ENCODE measurements at places on chromosomes 6 and 20.

DNA sequence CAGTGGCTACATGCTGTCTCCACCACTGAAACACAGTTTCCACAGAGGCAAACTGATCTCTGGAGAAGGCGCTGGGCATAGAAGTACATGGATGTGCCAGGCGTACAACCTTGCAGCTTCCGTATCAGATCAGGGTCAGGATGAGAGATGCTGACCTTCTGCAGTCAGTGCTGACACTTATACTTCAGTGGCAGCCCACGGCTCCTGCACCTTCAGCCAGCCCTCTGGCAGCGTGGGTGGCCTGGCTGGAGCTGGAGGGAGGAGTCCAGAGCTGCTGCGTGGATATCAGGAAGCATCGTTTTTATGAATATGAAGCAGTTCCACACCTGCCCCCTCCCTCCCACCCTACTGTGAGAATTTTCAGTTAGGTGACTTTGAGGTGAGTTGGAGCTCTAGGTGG, 149.3 kb downstream of the CFAP61 start:
- DNase-seq = no peak

GRCh38 chr20:58033026-58033536, 195.4 kb downstream of the ANKRD60 start:
- DNase-seq = no peak

- no peak for DNase-seq
These were observed 12.6 kb downstream of the ID4 start for GRCh38 chr6:19849755-19850154.

DNA sequence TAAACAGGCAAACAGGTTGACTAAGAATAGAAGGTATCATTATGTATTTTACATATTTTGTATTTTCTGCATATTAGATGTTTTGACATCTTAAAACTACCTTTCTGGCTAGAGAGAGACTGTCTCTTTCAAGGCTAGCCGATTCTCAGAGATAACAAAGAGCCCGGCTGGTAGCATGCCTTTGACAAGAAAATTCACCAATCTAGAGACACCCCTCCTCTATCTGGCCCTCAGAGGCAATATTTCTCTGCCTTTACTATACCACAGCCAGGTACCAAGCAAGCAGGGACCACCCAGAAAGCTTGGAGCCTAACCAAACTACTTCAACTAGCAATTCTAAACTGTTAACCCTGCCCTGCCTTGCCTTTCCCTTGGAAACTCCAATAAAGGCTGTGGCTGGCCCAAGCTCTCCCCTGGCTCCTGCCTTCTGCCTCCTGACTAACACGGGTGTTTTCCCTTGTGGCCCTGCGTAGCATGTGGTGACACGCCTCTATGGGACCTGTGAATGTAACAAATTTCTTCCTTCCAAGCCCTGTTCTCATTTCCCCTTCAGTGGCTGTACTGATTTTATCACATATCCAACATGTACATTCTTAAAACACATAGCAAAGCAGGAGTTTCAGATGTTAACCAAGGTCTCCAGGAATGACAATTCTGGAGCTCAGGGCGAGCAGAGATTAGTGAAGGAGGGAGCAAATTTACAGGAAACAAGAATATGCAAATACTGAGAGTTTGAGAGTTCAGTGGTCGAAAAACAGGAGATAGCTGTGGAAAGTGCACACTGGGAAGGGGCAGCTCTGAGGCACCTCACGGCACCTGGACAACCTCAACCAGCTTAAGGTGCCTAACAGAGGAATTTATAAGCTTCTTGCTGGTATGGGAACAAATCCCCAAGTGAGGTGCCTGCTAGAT, 120.8 kb downstream of the BACH2 start:
- DNase-seq = no peak

DNA sequence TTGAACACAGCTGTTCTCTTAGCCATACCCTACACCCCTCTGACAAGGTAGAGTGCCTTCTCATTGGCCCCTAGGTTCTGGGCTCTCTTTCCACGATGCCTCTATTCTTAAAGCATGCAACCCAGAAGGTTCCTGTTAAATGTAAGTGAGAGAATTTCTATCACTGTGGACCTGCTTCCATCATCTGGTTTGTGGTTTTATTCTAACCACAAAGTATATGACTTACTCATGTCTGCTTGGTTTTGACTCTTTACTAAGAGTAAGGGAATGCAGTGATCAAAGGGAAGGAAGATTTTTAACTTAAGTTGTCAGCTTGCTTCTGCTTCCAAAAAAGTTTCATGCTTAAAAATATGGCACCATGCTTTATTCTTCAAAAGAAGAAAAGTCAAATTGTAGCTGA, 80.2 kb downstream of the ANKEF1 start:
- no peak for DNase-seq

- DNase-seq = peak; percentile 47
These were observed 82.9 kb upstream of the FOXP4 start for GRCh38 chr6:41463062-41463930.

- no peak for DNase-seq
These were observed 34.5 kb downstream of the ABRACL start for GRCh38 chr6:139062932-139063646.

DNA sequence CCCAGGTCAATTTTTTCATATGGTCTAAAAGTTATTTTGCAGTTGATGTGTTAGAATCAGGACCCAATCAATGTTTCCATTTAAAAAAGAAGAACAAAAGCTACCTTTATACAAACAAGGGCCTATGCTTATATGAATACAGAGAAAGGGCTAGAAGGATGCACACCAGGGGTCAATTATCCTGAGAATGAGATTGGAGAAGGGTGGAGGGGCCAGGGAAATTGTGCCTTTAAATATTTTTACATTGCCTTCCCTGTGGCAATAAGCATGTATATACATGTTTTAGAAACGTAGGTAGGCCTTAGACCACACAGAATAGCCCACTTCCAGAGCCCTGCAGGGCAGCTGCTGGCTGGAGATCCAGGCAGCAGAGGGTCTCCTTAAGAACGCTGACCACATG, 12.7 kb downstream of the EXOC2 start:
- DNase-seq = no peak

DNA sequence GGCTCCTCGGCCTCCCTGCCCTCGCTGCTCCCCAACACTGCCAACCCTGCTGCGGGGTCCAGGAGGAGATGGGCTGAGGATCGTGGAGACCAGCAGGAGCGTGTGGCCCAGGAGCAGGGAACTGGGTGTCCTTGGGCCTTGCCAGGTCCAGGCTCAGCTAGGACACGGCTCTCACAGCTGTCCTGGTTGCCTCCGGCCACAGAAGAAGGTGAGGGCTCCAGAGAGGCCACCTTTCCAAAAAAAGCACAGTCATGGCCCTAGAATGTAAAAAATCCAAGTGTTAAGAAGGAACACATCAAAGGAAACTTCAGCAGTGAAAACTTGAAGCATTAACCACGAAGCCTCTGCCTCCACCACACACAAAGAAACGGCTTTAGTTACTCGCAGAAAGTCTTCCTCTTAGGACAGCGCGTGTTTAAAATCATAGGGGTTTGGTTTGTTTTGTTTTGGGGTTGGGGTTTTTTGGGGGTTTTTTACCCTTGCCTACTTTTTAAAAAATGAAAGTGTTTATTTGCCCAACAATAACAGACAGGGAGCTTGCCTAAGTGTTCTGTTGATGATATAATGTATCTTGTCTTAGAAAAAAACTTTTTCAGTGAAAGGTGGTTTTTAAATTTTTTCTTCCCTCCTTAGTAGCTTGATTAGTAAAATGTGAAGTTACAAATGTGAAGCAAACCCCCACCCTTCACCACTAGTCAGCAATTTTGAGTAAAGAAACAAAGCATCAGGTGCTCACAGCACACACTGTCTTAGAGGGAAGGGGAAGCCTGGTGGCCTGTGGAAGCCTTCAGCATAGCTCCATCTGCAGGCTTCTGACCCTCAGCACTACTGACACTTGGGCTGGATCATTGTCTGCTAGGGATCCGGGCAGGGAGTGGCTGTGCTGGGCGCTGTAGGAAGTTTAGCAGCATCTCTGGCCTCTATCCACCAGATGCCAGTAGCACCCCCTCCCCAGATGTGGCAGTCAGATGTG, 60.0 kb downstream of the PTPN1 start:
- DNase-seq = no peak

- no peak for DNase-seq
These were observed 668.4 kb downstream of the C6orf118 start for GRCh38 chr6:164640956-164641355.

- DNase-seq = no peak
These were observed 33.5 kb downstream of the ELOVL5 start for GRCh38 chr6:53315086-53315724.

- DNase-seq = no peak
These were observed 136.0 kb upstream of the CNR1 start for GRCh38 chr6:88301888-88302768.

- no peak for DNase-seq
These were observed 42.7 kb downstream of the LRP11 start for GRCh38 chr6:149821492-149821891.

DNA sequence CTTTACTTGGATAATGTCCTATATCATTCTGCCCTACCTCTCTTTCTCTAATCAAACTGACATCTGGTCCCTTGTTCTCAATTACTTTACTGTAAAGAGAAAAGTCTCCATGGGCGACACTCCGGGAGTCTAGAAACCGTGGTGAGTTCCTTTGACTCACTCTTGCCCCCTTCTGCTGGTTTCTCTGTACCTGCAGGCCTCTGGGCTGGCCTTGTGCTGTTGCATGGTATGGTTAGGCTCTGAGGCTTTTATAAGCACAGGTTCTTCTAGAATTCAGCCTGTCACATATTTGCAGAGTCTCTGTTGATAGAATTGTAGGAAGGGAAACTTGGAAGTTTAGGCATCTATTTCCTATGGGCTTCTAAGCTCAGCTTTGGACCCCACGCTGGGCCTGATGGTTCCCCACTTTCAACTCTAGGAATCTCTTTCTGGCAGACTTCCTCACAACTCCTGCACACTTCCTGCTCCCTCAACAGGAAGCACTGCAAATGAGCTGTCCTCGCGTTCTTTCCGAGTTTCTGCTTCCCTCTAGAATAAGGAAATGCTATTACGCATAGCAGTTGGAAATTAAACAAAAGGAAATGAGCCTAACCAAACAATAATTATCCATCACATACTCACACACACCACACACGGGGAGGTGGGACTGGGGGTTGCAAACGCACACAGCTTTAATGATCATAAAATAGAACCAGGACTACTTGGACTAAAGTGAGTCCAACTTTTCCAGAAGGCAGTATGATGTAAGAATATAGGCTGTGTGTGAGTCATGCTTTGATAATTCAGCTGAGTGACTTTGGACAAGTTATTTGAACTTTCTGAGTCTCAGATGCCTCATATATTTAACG, 683.3 kb downstream of the QKI start:
- DNase-seq = no peak

- no peak for DNase-seq
These were observed 43.9 kb upstream of the NOL4L start for GRCh38 chr20:32628960-32629530.

DNA sequence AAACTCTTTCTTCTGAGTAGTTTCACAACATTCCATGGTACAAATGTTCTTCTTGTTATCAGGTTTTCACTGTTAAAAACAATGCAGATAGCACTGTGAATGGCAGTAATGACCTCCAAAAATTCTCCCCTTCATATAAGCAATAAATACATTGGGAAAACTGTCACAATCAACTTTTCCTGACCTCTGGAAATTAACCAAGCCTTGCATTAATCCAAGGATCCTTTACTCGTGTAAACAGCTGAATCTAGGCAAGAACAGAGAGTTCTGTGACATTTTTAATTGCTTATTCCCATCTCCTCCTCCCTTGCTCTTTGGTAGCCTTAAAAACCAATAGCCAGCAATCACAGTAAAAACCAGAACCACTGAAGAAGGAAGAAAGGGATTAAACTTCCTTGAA, 37.8 kb downstream of the FOXQ1 start:
- DNase-seq = no peak

- DNase-seq = no peak
These were observed 61.8 kb downstream of the RPP40 start for GRCh38 chr6:4941782-4942672.

DNA sequence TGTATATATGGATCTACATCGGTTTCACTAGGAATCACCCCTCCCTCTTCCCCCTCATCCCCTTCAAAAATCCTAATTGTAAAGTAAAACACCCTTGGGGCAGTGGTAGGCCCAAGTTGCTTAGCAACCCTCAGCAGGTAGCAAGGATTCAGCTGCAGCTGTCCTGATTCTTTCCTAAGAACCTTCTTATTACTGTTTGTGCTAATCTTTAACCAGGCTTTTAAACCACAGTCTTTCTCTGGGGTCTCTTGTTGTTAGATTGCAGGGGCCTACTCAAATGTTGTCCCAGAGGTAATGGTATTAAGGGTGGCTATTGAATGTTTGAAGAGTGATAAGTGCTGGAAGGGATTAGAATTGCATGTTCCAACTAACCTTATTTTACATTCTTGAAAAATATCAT, 46.4 kb downstream of the PRL start:
- no peak for DNase-seq

DNA sequence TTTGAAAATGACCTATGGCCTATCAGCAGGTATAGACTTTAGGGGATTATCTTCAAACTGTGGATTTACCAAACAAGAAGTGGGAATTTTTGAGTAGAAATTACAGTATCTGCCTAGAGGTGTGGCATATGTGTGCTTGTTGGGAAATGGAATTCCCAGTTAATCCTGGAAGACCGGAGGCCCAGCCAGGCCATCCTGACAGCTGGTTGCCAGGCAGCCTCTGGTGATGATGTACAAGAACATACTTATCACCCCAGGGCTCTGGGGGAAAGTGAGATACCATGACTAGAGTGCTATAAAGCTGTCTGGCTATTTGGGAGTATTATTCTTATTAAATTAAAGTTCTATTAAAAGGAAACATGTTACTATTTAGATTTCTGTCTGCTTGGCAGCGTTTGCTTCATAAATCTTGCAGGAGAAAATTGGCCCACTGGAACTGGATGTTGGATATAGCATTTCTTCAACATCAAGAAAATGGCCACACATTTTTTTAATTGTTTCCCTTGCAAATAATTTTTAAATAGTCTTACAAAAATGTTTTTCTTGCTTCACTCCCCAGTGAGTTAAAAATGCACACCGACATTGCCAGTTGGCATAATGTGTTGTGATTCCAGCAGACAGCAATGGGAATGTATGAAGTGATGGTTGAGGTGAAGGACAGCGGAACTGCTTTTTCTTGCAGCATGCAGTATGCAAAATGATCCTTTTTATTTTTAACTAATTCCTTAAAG, 187.8 kb downstream of the MYLK4 start:
- no peak for DNase-seq

GRCh38 chr6:34571388-34571787, 15.3 kb upstream of the SPDEF start:
- no peak for DNase-seq

DNA sequence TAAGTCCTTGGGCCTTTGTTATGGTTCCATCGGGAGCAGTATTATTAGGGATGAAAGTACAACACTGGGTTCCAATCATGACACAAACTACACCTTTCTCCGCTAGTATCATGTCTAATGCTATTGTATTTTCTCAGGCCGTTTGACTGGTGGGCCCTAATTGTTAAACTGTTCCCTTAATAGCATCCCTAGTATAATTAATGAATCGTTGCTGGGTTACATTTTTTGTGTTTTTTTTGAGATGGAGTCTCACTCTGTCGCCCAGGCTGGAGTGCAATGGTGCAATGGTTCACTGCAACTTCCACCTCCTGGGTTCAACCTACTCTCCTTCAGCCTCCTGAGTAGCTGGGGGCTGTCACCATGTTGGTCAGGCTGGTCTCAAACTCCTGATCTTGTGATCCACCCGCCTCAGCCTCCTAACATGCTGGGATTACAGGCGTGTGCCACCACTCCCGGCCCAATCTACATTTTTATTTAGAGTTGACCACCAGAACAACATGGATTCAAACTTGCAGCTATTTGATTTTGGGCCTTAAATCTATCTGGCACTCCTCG, 4.1 kb upstream of the ZNFX1 start:
- no peak for DNase-seq

Measured in dorsolateral prefrontal cortex (tissue), 122 donors.